Activated gamma-delta T cell treated with Interleukin-2 at 50 U/mL for 16 hours (primary cell): ENCODE measurements at places on chromosomes 1 and 21.
A peak's percentile ranks its signal among the peaks of the same experiment; 100 is the strongest.

DNA sequence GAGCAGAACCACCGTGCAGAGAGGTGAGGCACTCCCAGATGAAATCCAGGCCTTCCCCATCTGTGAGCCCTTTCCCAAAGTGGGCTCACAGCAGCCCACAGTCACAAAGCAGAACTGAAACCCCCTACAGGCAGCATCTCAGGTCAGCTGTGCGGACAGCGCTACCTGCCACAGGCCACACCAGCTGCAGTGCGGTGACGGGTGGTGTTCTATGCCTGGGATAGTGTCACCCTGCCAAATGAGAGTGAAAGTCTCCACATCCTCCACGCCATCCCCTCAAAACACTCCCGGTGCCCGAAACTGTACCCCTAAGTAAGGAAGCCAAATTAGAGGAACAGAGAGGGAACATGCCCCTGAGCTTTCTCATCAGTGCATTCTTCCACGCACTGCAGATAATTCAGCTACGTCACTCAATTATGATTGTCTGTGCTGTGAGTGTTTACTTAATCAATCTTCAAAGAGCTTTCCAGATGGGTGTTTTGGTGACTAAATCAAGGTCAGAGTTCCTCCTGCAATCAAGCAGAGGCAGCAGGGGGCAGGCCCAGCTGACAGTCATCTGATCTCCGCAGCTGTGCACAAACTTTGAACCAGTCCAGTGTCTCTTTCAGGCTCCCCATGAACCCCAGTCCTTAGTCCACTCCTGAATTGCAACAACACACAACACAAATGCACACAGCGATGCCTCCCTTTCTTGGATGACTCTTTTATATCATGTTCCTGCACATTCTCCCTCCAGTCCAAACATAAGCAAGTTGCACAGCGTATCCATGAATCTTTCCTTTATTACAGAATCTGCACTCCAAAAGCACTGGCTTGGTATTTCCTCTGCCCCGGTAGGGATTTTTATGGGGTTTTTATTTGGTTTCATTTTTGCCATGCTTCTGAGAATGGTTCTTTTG lies 150.0 kb downstream of the TOMM20 start:
- peak; percentile 35 for DNase-seq

DNA sequence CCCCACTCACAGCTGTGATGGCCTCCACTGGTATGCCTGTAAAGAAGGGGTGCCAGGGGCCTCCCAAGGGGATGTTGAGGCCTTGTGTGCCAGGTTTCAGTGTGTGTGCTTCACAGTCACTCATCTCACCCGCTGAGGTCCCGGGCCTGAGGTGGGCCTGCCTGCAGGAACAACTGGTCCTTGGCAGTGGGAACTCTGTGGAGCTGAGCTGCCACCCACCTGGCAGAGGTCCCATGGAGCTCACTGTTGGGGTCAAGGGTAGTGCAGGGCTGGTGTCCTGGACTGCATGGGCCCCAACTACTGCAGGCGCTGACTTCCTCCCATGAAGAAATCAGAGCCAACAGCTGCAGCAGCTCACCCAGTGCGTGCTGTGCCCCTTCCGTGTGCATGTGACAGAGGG lies 17.3 kb upstream of the ZNF678 start:
- no peak for DNase-seq

DNA sequence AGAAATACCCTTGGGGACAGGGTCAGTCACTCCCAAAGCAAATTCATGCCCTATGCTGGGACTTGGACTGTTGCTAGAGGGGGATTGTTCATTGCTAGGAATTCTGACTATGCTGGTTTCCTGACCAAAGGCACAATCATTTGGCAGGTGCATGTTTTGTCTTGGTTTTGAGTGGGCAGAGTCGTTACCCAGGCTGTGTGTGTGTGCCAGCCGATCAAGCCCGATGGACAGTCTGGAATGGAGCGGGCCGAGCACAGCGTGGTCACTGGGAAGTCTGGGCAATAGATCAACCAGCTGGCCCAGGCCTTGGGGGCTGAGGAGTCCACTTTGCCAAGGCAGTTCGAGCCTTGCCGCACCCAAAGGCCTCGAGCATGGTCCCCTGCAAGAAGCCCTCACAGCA lies 60.9 kb downstream of the HTR6 start:
- DNase-seq = no peak

DNA sequence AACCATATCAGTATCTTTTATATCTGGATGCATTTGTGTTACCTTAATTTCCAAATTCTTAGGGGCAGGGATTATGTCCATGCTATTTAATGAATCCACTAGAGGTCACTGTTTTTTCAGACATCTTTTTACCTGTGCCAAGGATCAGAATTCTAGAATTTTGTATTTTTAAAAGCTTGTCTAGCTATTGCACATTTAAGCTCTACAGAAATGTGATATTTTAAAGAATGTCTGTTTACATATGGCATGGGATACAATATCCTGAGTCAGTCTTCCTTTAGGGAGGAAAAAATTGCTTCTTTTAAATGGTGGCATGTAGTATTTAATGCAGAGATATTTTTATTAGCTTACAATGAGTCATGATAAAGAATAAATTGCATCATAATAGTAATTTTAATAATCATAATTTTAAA lies 11.3 kb downstream of the RPAP2 start:
- no peak for DNase-seq

- no peak for DNase-seq
These were observed 22.0 kb downstream of the RLF start for GRCh38 chr1:40183055-40183710.

DNA sequence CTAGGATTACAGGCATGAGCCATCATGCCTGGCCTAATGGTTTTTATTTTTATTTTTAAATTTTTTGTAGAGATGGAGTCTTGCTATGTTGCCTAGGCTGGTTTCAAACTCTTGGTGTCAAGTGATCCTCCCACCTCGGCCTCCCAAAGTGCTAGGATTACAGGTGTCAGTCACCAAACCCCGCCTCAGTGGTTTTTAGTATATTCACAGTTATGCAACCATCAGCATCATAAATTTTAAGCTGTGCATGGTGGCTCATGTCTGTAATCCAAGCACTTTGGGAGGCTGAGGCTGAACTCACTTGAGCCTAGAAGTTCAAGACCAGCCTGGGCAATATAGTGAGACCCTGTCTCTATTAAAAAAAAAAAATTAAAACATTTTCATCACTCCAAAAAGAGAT lies 28.6 kb downstream of the PIK3CD start:
- DNase-seq = no peak
